ENCODE measurements at places on chromosomes 6 and 20. TPM values are rescaled to one million over a fixed set of nuclear protein-coding genes. Genes with fewer than 3 reads are reported as not detected.

DNA sequence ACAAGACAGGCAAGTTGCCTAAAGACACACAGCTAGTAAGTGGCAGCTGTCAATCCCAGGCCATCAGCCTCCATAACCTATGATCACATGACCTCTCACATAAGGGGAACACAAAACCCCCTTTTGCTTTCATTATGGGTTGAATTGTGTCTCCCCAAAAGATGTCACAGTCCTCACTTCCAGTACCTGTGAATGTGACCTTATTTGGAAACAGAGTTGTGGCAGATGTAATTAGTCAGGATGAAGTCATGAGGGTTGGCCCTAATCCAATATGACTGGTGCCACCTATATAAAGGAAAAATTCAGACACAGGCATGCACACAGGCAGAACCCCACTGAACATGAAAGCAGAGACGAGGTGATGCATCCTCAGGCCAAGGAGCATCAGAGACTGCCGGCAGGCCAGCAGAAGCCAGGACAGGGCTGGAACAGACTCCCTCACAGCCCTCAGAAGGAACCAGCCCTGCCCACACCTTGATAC, 33.6 kb downstream of the GFOD1 start:
- no peak overlapping the region for H3K27ac ChIP-seq
- H3K4me1 ChIP-seq: peaks cover 22% of the 10 kb centered on the region
- no peak for DNase-seq
- H3K4me3 ChIP-seq: no peak overlapping the region
- H3K36me3 ChIP-seq: no peaks in the 10 kb centered on the region
- H3K27me3 ChIP-seq: no peaks in the 10 kb centered on the region

DNA sequence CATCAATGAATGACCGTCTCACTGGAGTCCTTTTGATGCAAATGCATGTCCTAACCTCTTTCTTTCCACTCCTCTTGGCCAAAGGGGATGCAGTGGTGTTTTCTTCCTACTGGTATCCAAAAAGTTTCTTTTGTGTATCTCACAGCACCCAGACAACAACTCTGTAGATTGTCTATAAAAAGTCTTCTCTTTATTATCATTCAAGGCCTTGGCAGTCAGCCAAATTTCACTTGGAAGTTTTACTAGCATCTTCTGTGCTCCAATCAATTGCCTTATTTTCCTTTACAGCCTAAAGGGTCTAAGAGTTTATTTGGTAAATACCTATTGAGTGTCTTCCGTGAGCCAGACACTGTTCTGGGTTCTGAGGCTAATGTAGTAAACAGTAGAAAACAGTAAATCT, 150.2 kb upstream of the RNF217 start:
- H3K4me3 ChIP-seq: no peak overlapping the region
- no peaks in the 10 kb centered on the region for H3K4me1 ChIP-seq
- DNase-seq: no peak
- no peak overlapping the region for H3K27ac ChIP-seq

- no peaks in the 10 kb centered on the region for H3K4me1 ChIP-seq
- no peaks in the 10 kb centered on the region for H3K36me3 ChIP-seq
- DNase-seq: no peak
- no peak overlapping the region for H3K4me3 ChIP-seq
- no peak overlapping the region for H3K27ac ChIP-seq
These were observed 131.7 kb downstream of the DNAH8 start for GRCh38 chr6:38846844-38847243.

DNA sequence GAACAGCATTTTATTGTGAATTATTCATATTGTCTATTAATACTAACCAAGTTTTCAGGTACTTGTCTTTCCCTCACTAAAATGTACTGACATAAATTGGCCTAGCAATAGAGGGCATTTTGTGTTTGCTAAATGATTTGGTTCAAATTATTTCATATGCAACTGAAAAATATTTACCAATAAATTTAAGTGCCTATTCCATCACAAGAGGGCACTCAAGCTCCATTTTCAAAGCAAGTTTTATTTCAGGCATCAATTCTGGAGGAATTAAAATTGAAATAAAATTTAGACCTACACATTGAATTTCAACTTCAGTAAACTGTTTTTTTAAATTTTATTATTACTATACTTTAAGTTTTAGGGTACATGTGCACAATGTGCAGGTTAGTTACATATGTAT, 114.3 kb upstream of the SYNCRIP start:
- no peak overlapping the region for H3K27ac ChIP-seq
- H3K4me3 ChIP-seq: no peak overlapping the region
- H3K27me3 ChIP-seq: no peaks in the 10 kb centered on the region
- H3K36me3 ChIP-seq: no peaks in the 10 kb centered on the region
- H3K4me1 ChIP-seq: no peaks in the 10 kb centered on the region
- DNase-seq: no peak

Gene TBC1D20
- 42.1 TPM for total RNA-seq

DNA sequence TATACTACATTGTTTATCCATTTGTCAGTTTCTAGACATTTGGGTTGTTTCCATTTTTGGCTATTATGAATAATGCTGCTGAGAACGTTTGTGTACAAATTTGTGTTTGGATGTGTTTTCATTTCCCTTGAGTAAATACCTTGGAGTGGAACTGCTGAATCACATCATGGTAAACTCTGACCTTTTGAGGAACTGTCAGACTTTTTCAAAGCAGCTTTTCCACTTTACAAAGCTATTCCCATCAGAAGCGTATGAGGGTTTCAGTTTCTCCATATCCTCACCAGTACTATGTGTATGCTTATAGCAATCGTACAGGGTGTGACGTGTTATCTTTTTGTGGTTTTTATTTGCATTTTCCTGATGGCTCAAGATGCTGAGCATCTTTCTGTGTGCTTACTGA, 103.7 kb downstream of the MYO6 start:
- H3K36me3 ChIP-seq: no peaks in the 10 kb centered on the region
- H3K27me3 ChIP-seq: no peaks in the 10 kb centered on the region
- no peak for DNase-seq
- no peak overlapping the region for H3K4me3 ChIP-seq
- H3K4me1 ChIP-seq: no peaks in the 10 kb centered on the region

DNA sequence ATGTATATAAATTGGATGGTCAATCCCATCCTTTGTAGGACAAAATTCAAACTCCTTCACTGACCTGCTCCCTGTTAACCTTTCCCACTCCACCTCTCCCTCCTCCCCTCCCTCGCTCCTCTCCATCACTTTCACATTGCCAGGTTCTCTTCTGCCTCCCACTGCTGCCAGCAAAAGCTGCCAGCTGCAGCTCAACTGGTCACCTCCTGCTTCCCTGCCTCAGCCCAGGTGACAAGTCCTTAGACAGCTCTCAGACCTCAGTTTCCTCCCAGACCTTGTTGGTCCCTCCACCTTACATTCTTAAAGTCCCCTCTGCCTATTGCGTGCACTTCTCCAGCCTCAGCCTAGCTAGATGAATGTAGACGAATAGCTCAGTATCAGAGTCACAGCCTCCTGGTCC, 23.3 kb upstream of the RTF2 start:
- no peak overlapping the region for H3K27ac ChIP-seq
- no peak for DNase-seq
- peaks cover 26% of the 10 kb centered on the region for H3K4me1 ChIP-seq
- no peak overlapping the region for H3K4me3 ChIP-seq

DNA sequence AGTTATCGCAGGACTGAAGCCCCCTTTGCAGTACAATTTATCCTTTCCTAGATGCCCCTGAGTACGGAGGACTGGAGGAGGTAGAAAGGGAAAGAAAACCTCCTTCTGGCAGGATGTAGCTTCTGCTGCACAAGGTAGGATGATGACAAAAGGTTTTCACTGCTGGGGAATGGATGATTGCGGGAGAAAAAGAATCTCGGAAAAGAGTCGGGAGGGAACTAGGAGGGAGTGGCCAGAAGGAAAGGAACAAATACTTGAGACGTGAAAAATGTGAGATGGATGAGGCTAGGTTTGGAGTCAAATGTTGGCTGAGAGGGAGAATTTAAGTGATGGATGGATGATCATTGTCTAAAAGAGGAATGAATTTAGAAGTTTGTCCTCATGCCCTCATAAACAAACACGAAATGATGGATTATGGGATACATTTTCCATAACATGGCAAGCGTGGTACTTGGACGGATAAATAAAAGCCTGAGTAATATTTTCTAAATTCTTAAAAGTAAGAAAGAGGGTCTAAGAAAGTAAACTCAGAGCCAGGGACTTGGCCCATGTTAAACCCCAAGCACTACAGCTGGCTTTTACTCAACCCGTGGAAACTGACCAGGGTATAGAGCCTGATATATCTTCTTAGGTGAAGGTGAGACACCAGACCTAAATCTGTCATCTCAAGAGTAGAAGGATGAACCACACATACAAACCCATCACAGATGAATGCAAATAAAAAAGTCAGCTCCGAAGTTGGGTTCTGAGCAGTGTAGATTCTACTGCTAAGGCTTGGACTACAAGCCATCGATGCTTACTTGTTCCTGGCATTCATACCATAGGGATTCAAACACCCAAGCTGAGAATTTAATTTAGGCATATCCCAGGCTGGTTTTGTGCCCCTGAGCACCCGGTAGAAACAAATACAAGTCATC, 72.4 kb downstream of the HFE start:
- H3K4me3 ChIP-seq: peak overlapping the region; percentile 73
- peak overlapping the region; percentile 79 for H3K27ac ChIP-seq
- no peak for DNase-seq
- no peaks in the 10 kb centered on the region for H3K27me3 ChIP-seq

DNA sequence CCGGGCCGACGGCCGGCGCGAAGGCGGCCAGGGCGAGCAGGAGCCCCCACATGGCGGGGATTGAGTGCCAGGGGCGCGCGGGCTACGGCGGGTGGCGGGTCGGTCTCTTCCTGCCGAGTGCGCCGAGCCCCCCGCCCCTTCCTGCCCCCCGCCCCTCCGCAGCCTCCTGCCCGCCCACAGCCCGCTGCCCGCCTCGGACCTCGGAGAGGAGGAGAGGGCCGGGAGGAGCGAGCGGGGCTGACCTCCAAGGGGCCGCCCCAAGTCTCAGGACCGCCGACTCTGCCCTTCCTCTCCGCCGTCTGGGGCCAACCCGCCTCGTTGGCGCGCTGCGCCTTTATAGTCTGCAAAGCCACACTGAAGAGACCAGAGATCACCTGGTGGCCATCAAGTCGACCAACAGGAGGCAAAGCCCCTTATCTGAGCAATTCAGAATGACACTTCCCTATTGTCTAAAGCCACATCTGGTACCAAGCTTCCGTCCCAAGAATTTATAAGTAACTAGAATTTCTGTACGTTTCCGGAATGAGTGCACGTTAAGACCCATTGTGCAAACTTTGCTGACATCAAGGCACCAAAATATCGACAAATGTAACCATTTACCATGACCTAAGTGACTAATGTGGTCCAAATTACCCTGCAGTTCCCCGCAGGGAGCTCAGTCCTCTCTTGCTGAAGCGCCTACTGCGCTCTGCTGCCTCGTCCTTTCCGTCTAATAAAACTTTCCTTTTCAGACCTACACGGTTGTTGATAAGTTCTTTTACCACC, at the start of gene CPXM1:
Gene CPXM1, minus strand, starts transcription at position 107 of the 765 bp plus-strand sequence. Its CDS starts 55 bp downstream, at position 52.
- H3K4me3 ChIP-seq: peak within 1 kb of the TSS; percentile 57
- no peaks in the 10 kb centered on the region for H3K36me3 ChIP-seq
- no peak within 1 kb of the TSS for H3K27ac ChIP-seq
- H3K4me1 ChIP-seq: peaks cover 23% of the 10 kb centered on the region

Gene NT5E
- 3.3 TPM for total RNA-seq

GRCh38 chr20:19265646-19266374, 53.4 kb downstream of the SLC24A3 start:
- H3K27ac ChIP-seq: no peak overlapping the region
- H3K4me3 ChIP-seq: no peak overlapping the region
- H3K4me1 ChIP-seq: no peaks in the 10 kb centered on the region

- no peaks in the 10 kb centered on the region for H3K27me3 ChIP-seq
- peaks cover 25% of the 10 kb centered on the region for H3K36me3 ChIP-seq
- H3K27ac ChIP-seq: no peak overlapping the region
- no peaks in the 10 kb centered on the region for H3K4me1 ChIP-seq
- H3K4me3 ChIP-seq: no peak overlapping the region
These were observed 69.5 kb upstream of the LTV1 start for GRCh38 chr6:143773506-143774150.

Gene ZSCAN23
- total RNA-seq: 1.7 TPM

GRCh38 chr6:42453654-42454427, 2.1 kb upstream of the TRERF1 start:
- H3K4me1 ChIP-seq: peaks cover 24% of the 10 kb centered on the region
- no peaks in the 10 kb centered on the region for H3K36me3 ChIP-seq
- peak overlapping the region; percentile 48 for H3K4me3 ChIP-seq
- H3K27ac ChIP-seq: no peak overlapping the region
- no peaks in the 10 kb centered on the region for H3K27me3 ChIP-seq

Gene STMN3
- 120 TPM for total RNA-seq

Gene TPD52L1
- 0.33 TPM for total RNA-seq

DNA sequence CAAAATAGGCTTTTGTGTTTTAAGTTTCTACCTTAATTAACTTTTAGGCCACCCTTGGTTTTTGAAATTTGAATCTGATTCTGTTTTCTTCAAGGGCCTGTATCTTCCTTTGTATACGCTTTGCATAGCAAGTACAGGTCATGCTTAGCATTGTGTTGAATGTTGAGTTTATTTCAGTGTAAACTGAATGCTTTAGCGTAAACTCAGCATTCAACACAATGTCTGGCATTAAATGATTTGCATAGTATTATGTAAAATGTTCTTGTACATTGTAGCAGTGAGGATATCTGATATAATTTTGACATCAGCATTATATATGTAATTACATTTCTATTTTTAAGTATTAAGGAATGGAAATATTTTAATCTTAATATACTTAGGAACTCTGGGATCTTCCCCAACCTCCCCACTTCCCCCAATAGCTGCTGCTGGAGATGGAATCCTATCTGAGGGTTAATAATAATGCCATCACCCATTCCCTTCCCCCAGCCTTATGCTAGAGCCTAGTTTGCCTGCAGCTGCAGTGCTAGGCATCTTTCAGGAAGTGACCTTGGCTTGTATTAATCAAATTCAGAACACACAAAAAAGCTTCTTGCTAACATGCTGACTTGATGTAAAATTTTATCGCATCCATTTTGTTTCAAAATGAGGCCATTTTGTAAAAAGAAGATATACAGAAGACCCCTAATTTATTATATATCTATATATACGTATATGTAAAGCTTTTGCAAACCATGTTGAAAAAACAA, 73.1 kb downstream of the NCOA3 start:
- no peak for DNase-seq
- H3K4me3 ChIP-seq: no peak overlapping the region
- peaks cover 71% of the 10 kb centered on the region for H3K4me1 ChIP-seq

Gene SPACA1
- total RNA-seq: not detected

GRCh38 chr6:39932386-39932910, 1.8 kb downstream of the MOCS1 start:
- DNase-seq: no peak
- H3K27me3 ChIP-seq: peaks cover 3% of the 10 kb centered on the region
- no peak overlapping the region for H3K27ac ChIP-seq
- H3K4me1 ChIP-seq: peaks cover 5% of the 10 kb centered on the region

Gene NKX2-4
- total RNA-seq: not detected

DNA sequence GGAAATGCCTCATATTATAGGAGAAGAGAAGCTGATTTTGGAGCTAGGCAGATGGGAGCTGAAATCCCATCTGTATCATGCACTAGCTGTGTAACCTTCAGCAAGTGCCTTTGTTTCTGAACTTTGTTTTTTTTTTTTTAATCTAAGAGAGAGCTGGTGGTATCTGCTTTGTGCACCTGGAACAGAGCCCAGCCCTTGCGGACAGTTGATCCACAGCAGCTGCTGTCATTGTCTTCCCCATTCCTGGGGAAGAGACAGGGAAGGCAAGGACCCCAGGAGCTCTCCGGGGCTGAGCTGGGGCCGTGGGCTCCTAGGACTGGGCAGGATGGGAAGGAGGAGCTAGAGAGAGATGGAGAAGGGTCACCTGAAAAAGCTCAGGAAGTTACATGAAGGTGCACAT, 92.1 kb downstream of the SYNJ2 start:
- peaks cover 5% of the 10 kb centered on the region for H3K4me1 ChIP-seq
- H3K27me3 ChIP-seq: no peaks in the 10 kb centered on the region
- DNase-seq: no peak
- no peak overlapping the region for H3K4me3 ChIP-seq

Gene GHRH
- total RNA-seq: not detected

Gene SYCP2
- total RNA-seq: 4.0 TPM
